HepG2 (cell line): ENCODE measurements at places on chromosomes 4 and X.

GRCh38 chr4:168220893-168221292 is 97.7 kb downstream of the DDX60 start:
- DNase-seq, result no peak

DNA sequence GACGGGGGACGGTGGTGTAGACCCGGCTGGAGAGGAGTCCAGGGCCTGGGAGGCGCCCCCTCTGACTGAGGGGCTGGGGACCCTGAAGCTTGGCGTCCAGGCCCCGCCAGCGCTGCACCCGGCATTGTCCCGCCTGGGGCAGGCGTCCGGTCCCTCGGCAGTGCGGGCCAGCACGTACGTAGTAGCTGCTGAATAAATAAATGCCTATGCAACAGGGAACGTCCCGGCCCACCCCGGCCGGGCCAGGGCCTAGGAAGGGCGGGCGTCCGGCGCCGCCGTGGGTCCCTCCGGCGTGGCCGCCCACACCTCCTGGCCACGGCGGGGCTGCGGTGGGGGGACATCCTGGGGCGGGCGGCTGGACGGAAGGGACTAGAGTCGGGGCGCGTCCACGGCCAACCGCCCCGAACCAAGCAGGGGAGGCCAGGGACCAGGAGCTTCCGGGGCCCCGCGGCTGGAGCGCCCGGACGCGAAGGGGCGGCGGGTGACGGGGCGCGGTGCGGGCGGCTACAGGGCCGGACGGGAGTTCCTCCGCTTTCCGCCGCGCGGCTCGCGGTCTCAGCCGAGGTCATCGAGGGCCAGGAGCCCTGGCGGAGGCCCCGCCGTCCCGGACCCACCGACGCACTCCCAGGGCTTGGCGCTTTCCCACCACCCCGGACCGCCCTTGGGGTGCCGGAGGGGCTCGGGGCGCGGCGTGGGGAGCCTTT is 886 bp upstream of the WWC2 start:
- peak; percentile 47 for DNase-seq

DNA sequence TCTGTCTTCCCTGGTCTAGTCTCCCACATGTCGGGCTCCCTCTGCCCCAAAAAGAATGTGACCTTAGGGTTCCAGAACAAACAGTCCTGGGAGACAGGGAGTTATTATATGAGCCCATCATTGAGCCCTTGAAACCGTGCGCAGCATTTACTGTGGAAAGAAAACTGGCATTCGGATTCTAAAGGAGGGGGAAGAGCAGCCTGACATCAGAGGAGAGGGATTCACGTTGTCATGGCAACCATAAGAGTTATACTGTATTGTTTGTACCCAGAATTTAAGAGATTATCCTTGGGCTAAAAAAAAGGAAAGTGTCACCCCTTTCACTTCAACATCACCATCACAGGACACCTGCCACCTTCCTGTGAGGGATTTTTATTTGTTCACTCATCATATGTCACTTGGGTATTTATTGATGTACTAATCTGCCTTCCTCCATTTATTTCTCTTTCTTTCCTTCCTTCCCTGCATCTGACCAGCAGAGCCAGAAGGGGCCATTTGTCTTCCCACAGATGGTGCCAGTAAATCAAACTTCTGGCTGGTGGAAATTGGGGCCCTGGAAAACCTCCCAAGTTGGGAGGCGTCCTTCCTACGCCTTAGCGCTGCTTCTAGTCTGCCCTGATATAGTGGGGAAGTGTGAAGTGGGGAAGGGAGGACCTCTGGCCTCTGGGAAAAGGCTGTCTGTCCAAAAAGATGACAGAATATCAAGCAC is 64.9 kb upstream of the FRMPD3 start:
- no peak for DNase-seq

GRCh38 chr4:55312489-55313101 is 33.4 kb upstream of the SRD5A3 start:
- peak; percentile 33 for DNase-seq
